ENCODE measurements at places on chromosomes 16 and 17.

- no peak for DNase-seq
Observed at GRCh38 chr17:63647936-63648335, 25.7 kb downstream of the MAP3K3 start.

- DNase-seq, result peak; percentile 38
Observed at GRCh38 chr17:57404073-57404472, 147.8 kb downstream of the MSI2 start.

GRCh38 chr17:64180089-64181073, 50.4 kb upstream of the ERN1 start:
- no peak for DNase-seq

- no peak for DNase-seq
Observed at GRCh38 chr16:24734382-24734781, 4.9 kb downstream of the TNRC6A start.

GRCh38 chr17:81925860-81926450, 1.6 kb downstream of the MAFG start:
- no peak for DNase-seq

- DNase-seq, result no peak
Observed at GRCh38 chr17:66444031-66444430, 141.6 kb downstream of the PRKCA start.

DNA sequence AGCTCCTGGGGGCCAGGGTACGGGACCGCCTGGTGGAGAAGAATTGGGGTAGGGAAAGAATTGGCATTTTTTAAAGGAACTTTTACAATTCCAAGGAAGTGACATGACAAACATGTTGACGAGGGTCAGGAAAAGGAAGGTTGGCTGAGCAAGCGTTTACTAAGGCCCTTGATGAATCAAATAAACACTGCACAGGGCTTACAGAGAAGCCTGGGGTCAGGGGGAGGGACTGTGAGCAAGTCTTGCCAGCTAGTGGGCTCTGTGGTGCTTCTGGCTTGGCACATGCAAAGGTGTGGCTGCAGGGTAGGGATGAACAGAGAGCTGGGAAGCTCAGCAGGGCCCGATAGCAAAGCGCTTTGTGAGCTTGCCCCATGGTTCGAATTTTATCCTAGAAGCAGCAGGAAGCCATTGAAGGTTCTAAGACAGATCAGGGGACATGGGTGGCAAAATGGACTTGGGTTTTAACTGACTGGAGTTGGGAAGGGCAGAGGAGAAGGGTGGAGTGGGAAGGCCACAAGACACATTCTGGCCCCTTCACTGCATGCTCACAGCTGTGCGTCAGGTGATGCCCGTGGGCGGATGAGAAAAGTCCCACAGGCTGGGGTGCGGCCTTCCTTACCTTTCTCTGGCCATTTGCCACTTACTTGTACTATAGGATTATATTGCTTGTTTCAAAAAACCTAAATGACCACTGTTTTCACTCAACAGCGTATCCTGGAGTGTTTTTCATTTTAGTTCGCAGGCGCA, 117.8 kb downstream of the SOCS1 start:
- DNase-seq, result no peak

DNA sequence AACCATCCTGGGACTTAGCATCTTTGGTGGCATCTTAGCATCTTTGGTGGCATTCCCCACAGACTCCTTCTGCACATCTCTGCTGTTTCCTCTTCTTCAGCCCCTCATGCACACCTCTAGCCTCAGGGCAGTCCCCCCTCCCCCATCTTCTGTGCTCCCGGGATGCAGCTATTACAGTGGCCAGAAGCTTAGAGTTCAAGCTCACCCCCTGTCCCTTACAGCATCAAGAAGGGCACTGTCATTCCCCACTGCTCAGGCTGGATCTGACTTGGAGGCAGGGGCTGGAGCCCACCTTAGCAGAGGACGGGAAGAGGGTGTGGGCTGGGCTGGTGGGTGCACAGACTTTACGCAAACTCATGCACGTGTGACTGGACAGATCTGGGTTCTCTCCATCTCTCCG, 650 bp downstream of the EPN3 start:
- no peak for DNase-seq

- DNase-seq, result no peak
Observed at GRCh38 chr17:77396610-77397009, 255.8 kb downstream of the SEC14L1 start.

DNA sequence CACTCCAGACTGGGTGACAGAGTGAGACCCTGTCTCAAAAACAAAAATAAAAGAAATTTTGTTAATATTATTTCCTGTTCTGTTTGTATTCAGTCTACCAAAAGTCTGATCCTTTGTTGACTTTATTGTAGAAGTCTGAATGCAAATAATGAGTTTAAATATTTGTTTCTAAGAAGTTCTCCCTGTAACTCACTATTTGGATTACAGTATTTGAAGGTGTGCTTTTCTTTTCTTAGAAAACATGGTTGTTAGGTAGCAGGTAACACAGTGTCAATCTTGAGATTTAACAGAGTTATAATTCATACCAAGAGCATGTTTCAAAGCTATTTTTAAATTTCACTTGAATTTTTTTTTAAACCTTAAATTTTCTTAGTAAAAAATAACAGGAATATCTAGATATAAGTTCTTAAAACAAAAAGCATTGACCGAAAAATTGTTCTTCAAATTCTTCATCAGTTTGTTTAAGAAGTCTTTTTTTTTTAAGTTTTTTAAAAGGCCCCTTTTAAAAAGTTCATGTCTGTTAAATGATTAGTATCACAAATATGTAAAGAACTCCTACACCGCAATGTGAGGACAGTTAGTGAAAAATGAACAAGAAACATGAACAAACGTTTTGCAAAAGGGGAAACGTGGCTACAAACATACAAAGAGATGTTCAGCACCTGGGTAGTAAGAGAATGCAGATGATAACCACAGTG, 35.0 kb downstream of the GAN start:
- no peak for DNase-seq

GRCh38 chr17:1643999-1644492, 1.5 kb downstream of the SCARF1 start:
- DNase-seq, result peak; percentile 43

GRCh38 chr17:82873521-82873920, 33.7 kb upstream of the ZNF750 start:
- no peak for DNase-seq

DNA sequence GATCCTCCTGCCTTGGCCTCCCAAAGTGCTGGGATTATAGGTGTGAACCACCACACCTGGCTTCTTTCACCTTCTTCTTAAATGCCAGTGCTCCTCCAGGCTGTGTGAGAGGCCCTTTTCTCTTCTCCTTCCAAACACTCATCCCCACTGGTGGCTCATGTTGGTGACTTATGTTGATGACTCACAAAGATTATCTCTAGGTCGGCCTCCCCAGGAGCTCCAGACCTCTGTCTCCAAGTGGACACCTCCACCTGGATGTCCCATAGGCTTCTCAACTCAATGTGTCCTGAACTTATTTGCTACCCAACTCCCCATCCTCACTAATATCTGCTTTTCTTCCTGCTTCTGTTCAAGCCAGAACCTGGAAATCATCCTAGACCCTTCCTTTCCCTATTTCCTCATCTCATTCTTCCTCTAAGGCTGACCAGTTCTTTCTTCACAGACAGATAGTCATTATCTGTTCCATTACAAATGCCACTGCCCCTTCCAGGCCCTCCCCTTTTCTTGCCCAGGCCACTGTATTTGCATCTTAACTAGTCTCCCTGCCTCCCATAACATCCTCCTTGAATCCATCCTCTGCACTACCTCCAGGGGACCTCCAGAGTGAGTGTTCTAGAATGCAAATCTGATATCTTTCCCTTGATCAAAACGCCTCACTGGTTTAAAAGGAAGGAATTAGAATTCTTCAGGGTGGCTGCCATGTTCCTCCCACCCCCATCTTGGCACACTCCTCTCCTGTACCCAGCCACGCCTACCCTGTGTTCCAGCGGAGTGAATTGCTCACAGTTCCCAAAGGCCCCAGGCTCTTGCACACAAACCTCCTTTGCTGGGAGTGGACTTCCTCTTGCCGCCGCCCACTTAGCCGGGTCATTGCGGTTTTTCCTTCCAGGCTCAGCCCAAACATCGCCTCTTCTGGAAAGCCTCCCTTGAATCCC, 34.8 kb upstream of the FBXO47 start:
- no peak for DNase-seq

DNA sequence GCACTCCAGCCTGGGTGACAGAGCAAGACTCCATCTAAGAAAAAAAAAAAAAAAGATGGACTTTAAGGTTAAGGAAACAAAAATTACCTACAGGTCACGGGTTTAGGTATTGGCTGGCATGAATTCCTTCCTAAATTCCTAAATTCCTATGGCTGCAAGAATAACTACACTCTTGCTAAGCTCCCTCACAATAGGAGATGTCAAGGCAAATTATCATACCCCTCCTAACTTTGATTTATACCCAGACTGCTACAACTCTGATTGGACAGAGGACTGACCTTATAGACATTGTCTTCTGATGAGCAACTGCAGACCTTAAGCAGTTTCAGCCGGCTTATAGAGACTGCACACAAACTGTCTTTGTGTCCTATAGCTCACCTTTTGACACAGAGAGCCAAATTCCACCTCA, 25.1 kb upstream of the TMC7 start:
- no peak for DNase-seq
